Stimulated activated CD8-positive, alpha-beta memory T cell treated with anti-CD3 and anti-CD28 coated beads, Interleukin-4, amount 100 ng/mL, for 4 hours (primary cell): ENCODE measurements at places on chromosomes 1 and 21.
A peak's percentile ranks its signal among the peaks of the same experiment; 100 is the strongest.

GRCh38 chr1:209822706-209823105 is 5.1 kb upstream of the UTP25 start:
- DNase-seq, result no peak

- DNase-seq, result no peak
Measured at GRCh38 chr1:78667939-78668338, 18.3 kb downstream of the IFI44 start.

DNA sequence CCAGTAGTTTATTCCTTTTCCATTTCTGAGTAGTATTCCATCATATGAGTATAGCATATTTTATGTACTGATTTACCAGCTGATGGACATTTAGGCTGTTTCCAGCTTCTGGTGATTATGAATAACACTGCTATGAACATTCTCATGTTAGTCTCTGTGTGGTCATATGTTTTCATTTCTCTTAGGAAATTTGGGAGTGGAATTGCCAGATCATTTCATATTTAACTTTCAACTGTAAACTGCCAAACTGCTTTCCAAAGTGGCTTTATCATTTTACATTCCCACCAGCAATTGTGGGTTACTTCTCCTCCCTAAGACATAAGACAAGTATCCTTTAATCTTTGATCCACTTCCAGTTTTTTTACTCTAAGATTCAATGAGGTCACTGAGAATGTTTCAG is 85.7 kb upstream of the RALGPS2 start:
- DNase-seq, result no peak

DNA sequence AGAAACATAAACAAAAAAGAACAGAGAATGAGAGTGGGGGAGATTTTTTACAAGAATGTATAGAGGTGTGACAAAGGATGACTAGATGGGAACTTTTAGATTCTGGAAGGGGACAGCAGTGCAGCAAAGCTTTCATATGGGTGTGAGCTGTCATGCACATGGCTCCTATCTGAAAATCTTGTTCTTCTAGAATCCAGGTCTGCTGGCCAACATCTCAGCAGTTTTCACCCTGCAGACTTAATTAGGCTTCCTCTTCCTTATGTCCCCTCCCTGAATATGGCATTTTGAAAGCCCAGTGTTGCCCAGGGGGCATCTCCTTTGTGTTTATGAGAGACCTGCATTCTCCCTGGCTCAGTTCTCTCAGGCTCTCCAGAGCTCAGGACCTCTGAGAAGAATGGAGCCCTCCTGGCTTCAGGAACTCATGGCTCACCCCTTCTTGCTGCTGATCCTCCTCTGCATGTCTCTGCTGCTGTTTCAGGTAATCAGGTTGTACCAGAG is at the start of gene CYP4Z1:
CYP4Z1 (plus strand) TSS at position 135 of the 498 bp plus-strand sequence; CDS start at position 395, 260 bp downstream.
- no peak for DNase-seq

DNA sequence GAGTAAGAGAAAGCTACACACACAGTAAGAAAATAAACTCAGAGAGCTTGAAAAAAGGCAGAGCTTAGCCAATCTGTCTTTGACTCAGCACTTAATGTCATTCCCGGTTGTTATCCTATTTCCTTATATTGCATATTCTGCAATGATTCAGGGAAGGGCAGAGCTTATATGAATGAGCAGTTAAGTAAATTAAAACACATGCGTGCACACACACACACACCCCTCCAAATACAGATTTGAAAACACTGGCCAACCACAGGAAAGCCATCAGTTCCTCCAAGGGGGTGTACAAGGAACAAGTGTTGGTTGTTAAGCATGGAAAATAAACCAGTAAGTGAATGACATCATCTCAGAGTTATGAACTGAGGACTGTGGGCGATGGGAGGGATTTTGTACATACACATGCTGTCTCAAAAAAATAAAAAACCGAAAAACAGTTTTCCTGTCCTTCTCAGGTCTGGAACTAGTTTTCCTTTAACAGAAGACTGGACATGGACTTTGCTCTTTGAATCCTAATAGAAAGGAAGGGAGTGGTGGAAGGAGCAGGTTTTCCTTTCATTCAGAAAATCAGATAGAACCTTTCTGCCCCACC is 1.0 kb downstream of the IQGAP3 start:
- DNase-seq, result no peak

- DNase-seq, result no peak
Measured at GRCh38 chr1:226104671-226105121, 42.2 kb downstream of the H3-3A start.

GRCh38 chr1:93908394-93909145 is 660 bp downstream of the GCLM start:
- peak; percentile 6 for DNase-seq

DNA sequence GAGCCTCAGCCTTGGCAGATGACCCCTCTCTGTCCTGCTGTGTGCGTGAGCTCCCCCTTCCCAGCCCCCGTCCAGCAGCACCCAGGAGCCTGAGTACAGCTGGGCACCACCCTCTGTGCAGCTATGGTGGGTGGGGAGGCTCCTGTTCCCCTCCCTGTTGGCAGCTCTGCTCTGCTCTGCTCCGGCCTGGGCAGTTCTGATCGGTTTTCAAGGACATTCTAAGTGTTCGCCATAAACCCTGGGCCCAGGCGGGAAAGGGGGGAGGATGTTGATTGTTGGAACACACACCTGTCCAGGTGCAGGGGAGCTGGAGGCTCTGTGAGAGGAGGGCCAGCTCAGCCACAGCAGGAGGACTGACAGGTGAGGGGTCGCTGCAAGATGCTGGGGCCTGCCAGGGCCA is at the start of gene CLCNKB:
CLCNKB (plus strand) TSS at position 262 of the 400 bp plus-strand sequence. CDS start 711 bp downstream, outside the sequence.
- no peak for DNase-seq

DNA sequence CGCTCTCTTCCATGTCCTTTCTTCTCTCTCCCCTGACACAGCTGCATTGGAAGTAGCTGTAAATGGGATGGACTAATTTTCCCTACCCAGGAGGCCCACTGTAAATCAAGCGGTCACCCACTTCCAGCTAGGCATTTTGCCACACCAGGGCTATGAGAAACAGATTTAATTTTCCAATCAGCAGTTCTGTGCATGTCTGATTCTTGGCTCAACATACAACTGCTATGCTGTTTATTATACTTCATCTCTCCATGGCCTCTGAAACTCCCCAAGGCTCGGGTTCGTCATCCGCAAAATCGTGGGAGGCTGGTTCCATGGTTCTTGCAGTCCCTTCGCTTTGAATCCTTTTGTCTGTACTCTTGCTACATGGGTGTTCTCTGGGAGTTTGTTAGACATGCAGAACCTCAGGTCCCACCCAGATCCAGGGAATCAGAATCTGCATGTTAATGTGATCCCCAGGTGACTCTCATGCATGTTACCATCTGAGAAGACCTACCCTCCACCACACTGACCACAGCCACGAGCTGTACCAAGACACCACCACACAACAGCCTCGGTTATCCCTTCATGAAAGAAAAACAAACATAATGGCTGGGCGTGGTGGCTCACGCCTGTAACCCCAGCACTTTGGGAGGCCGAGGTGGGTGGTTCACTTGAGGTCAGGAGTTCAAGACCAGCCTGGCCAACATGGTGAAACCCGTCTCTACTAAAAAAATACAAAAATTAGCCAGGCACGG is 190.5 kb downstream of the GABPA start:
- no peak for DNase-seq

DNA sequence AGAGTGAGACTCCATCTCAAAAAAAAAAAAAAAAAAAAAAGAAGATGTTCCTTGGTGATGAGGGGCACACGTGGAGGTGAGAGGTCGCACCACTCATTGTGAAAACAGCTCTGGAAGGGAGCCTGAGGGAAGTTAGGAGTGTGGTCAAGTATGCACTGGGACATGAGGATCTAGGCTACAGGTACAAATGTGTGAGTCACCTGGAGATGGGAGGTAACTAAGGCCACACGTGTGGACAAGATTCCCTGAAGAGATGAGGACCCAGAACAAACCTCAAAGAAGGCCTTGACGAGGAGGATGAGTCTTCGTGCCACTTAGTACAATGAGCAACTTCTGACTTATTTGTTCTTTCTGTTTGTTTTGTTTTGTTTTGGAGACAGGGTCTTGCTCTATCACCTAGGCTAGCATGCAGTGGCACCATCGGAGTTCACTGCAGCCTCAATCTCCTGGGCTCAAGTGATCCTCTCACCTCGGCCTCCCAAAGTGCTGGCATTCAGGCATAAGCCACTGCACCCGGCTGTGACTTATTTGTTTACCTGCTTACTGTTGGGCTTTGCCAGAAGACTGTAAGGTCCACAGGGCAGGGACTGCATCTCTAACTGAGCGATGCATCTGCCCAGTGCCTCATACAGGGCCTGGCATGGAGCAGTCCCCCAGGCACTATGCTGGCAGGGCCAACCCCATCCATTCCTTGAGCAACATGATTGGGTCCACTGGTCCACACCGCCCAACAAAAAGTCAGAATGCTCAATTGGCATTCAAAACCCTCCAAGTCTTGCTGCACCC is 6.4 kb downstream of the ASAP3 start:
- no peak for DNase-seq

DNA sequence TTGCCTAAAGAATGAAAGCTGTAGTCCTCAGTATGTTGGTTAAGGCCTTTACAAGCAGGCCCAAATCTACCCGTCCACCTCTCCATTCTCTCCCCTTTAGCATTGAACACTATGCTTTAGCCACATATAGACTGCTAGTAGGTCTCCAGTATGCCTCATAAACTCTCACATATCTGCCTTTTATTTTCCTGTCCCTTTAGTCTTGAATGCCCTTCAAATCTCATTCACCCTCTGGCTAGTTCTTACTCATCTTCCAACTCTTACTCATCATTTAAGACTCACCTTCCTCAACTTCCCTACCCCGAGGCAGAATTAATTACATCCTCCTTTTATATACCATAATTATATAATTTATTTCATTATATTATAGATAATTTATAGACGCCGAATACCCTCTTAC is 78.7 kb upstream of the TSPAN2 start:
- no peak for DNase-seq

DNA sequence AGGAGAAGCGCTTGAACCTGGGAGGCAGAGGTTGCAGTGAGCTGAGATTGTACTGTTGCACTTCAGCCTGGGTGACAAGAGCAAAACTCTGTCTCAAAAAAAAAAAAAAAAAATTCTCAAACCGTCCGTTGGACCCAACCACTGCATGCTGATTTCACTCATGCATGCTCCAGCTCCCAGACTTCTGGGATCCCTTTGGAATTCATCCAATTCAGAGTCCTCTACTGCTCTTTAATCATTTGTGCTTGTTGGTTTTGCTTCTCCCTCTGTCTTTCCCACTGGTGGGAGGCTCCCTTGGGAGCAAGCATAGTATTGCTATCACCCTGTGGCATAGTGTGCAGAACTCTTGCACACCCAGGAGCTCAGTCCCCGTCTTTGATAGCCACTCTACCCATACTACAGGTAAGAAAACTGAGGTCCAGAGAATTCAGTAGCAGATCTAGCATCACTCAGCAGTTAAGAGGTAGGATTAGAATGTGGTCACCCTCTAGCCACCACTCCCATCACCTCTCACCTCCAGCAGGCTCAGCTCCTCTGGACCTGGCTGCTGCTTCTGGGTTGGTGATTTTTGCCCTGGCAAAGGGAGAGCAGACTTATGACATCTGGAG is 3.1 kb upstream of the LMNA start:
- DNase-seq, result no peak

DNA sequence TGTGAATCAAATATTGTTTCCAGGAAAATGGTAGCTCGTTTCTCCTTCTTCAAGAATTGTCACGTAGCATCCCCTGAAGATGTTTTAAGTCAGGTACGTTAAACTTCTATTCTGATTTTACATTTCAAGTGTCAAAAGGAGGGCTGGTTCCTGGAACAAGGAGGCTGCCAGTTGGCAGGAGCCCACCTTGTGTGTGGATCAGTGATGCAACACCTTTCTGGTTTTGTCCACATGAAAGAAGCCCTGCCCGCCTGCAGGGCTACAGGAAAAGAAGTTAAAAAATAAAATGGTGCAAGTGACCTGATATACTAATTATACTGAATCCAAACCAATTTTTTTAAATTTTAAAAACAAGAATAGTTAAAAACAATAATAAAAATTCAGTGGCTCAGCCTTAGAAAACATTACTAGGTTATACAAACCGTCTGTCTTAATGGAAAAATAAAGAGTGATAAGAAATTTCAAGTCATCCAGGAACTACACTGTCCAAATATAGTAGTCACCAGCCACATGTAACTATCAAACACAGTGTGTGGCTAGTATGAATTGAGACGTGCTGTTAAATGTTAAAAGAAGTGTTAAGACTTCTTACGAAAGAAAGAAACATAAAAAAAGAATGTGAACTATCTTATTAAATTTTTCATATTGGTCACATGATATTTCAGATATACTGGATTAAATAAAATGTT is 123.1 kb downstream of the APP start:
- DNase-seq, result no peak
